ENCODE measurements at places on chromosomes 7 and 10. TPM values are rescaled to one million over a fixed set of nuclear protein-coding genes. Genes with fewer than 3 reads are reported as not detected.

DOCK1 gene
- 46.5 TPM for total RNA-seq

DNA sequence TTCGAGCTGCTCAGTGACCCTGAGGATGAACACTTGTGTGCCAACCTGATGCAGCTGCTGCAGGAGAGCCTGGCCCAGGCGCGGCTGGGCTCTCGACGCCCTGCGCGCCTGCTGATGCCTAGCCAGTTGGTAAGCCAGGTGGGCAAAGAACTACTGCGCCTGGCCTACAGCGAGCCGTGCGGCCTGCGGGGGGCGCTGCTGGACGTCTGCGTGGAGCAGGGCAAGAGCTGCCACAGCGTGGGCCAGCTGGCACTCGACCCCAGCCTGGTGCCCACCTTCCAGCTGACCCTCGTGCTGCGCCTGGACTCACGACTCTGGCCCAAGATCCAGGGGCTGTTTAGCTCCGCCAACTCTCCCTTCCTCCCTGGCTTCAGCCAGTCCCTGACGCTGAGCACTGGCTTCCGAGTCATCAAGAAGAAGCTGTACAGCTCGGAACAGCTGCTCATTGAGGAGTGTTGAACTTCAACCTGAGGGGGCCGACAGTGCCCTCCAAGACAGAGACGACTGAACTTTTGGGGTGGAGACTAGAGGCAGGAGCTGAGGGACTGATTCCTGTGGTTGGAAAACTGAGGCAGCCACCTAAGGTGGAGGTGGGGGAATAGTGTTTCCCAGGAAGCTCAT lies 1.1 kb downstream of the DDIT4 start:
- DNase-seq: no peak

GRCh38 chr7:73483171-73483570 lies 38.9 kb downstream of the BAZ1B start:
- no peak for DNase-seq

- no peak for DNase-seq
Measured at GRCh38 chr10:35208536-35208935, 81.9 kb downstream of the CREM start.

- no peak for DNase-seq
Measured at GRCh38 chr7:138400400-138400886, 59.6 kb upstream of the TRIM24 start.

- DNase-seq: peak; percentile 49
Measured at GRCh38 chr10:130109796-130110245, 809 bp downstream of the C10orf143 start.

DNA sequence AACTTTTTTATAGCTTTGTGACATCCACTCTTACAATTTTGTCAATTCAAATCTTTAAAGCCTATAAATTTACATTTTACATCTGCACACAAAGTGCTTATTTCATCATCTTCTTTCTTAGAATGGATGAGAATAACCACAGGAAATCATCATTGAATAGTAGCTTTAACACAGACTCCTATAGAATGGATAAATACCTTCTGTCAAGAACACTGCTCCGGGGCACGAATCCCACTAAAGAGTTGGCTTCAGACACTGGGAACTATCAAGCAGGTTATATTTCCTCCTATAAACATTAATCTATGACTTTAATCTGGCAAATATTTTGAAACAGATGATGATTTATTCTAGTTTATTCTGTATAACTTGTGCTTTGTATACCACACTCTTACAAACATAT lies 269.7 kb upstream of the TPK1 start:
- DNase-seq: no peak

FAM237B gene
- total RNA-seq: not detected

LRIT1 gene
- total RNA-seq: not detected

NOS3 gene
- 35.8 TPM for total RNA-seq

GRCh38 chr10:377228-377627 lies 242.0 kb downstream of the ZMYND11 start:
- DNase-seq: no peak

GRCh38 chr10:88433565-88434186 lies 149.4 kb downstream of the RNLS start:
- no peak for DNase-seq

DNA sequence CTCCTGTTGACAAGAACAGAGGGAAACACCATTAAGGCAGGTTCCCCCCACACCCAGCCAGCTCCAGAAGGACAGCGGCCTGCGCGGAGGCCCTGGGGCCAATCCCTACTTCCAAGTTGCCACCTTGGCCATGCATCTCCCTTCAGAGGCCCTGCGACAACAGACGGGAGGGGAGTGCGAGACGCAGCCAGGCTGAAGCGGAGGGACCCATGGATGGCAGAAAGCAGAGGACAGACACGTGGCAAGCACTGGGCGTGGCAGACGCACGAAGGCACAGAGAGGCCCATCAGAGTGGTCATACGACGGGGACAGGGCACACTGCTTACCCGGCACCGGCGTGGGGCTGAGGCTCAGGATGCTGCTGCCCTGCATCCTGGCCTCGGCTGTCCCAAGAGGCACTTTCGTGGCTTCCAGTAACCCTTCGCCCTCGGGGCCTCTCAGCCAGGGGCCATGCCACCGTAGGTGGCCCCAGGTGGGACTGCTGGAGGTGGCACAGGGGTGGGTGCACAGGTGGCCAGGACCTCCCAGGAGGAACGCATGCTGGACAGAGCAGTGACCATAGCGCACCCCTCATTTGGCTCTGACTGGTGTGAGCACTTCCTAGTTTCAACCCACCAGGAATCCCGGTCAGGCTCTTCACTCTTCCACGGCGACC lies 11.4 kb downstream of the CXCL12 start:
- no peak for DNase-seq

CYP3A7 gene
- total RNA-seq: not detected

DNA sequence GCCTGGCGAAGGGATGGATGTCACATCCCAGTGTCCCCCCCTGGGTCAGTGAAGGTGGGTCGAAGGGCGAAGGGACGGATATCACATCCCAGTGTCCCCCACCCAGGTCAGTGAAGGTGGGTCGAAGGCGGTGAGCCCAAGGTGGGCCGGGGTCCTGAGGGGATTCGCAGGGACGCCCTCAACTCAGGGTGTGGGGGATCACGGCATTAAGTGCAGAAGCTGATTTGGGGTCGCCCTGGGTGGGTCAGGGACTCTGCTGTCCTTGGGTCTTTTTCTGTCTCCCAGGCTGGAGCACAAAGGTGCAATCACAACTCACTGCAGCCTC lies 21.9 kb downstream of the ADAP1 start:
- DNase-seq: no peak

PDK4 gene
- 2.1 TPM for total RNA-seq

TEX47 gene
- not detected for total RNA-seq

DNA sequence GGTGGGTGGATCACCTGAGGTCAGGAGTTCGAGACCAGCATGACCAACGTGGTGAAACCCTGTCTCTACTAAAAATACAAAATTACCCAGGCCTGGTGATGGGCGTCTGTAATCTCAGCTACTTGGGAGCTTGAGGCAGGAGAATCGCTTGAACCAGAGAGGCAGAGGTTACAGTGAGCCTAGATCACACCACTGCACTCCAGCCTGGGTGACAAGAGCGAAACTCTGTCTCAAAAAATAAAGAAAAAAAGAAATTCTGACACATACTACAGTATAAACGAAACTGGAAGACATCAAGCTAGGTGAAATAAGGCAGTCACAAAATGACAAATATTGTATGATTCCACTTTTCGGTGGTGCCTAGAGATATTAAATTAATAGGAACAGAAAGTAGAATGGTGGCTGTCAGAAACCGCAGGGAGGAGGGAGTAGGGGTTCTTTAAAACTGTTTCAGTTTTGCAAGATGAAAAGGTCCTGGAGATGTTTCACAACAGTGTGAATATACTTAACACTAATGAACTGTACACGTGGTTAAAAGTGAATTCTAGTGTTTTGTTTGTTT lies 23.2 kb downstream of the PILRA start:
- DNase-seq: no peak

PILRB gene
- 60.2 TPM for total RNA-seq

DNA sequence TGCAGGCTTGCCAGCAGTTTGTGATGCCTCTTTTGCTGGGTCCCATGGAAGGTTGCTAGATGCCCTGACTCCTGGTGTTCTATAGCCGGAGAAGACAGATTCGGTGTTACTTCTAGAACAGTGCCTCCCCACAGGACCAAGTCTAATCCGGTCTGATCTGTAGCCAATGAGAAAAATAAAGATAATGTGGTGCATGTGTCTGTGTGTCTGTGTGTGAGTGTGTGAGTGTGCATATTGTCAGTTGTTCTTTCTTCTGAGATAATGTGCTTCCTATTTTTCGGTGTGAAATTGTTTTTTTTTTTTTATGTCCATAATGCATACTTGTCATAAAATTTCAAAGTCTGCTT lies 29.7 kb upstream of the ZNRF2 start:
- no peak for DNase-seq

Data from HCT116 (cell line).